Astrocyte (in vitro differentiated cells and primary cell): ENCODE measurements at places on chromosomes 1 and 21.

GRCh38 chr1:154733621-154734020 lies 125.6 kb upstream of the ADAR start:
- no peak for DNase-seq

DNA sequence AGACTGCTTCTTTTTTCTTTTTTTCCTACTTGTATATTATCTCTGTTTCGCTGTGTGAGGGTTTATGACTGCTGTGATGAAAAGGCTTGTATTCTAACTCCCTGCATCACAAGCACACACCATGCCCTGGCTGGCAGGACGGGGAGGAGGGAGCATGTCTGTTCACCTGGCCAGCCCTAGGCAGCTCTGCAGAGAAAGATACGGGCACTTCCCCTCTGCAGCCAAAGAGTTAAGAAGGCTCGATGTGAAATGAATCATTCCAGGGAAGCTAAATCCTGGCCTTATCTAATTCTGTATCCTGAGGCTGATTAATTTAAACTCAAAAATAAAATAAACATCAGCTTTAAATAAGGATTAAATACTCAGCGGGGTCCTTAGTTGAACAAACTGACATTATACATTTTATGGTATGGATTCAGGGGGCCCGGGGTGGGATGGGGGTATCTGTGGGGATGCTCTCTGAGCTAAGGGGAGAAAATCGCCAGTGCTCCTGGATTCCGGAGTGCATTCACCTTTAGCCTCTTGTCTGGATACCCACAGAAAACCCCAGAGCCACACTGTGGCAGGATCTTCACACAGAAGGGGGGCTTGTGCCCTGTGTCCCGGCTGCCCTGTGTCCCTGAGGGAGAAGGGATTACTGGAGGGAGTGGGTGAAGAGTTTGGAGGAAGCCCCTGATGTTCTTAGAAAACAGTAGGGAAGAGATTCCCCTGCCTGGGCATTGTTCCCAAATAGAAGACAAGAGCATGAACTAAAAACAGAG lies 321.5 kb downstream of the NPHP4 start:
- DNase-seq, result no peak

- DNase-seq, result no peak
Observed at GRCh38 chr1:6634371-6635052, 9.8 kb downstream of the THAP3 start.

DNA sequence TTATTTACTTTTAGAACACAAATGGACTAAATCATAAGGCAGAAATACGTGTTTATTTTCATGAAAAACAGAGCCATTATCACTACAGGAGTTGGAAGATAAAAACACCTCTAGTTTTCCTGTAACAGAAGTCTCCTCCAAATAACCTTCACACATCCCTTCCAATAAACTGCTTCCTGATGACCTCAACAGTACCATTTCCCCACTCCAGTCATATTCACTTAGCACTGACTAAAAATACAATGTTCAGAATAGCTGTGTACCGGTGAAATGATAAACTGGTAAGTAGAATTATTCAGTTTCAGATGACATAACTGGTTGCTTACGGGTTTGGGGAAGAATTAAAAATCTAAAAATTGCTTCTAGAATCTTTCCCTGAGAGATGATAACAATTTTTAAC lies 137.9 kb downstream of the DENND1B start:
- DNase-seq, result no peak

DNA sequence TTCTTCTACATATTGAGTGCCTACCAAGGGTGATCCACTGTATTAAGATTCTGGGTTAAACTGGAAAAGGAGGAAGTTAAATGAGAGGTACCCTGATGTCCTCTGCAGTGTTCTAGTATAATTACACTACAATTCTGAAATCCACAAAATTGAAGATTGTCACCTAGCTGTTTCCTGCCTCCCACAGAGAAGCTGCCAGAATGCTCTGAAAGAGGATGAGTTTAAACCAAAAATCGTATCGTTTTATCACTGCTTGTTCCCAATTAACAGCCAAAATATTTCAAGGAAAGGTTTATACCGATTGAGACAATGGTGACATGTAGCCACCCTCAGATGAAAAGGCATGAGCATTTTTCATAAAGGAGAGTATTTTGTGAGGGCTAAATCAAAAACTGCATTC lies 28.0 kb downstream of the TIAM1 start:
- DNase-seq, result no peak

DNA sequence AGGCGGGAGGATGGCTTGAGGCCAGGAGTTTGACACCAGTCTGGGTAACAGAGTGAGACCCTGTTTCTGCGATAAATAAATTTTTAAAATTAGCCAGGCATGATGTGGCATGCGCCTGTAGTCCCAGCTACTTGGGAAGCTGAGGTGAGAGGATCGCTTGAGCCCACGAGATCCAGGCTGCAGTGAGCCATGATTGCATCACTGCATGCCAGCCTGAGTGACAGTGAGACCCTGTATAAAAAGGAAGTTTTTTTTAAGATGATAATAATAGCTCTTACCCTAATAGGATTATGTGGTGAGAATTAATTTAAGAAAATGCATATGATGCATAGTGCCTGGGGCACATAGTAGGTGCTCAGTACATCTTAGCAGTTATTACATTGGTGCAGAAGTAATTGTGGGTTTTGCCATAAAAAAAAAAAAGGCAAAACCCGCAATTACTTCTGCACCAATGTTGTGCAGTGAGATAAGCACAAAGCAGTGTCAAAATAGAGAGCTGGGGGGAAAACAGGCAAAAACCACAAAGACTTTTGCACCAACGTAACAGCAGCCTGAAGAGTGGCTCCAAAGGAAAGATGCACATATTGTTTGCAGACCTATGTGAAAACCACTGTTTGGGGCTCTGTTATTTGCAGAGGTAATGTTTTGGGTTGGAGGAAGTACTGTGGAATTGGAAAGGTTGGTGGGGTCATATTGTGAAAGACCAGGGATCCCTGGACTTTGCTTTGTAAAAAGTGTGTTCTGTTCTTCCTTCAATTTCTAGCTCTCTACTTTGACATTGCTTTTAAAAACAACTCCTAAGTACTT lies 72.4 kb downstream of the PLXNA2 start:
- no peak for DNase-seq

DNA sequence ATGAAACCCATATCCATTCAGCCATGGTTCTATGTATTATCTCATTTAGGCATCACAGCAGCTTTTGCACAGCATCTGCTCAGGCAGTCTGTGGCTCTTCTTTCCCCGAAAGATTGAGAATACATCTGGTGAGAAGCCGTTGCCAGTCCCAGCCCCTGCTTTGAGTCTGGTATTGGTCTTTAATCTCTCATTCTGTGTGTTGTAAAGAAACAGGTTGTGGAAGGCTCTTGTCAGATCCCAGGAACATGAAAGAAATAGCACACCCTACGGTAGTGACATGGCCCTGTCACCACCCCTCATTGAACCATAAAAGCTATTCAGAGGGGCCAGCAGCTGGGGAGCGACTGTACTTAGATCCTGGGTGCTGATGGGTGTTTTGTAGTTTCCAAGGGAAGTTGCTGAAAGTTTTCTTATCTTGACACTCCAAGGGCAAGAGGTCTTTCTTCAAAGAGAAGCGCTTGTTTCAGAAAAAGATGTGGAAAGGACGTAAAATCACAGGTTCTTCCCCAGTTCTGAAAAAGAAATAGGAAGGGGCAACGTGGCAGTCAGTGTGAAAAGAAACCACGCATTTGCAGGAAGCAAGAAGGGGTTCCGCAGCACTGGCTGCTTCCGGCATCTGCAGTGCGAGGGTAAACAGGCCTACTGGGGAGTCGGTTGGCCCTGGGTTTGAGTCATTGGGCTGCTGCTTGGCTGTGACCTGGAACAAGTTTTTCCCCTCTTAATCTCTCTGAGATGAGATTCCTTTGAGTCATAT lies 145.0 kb downstream of the DHRS3 start:
- no peak for DNase-seq

GRCh38 chr1:39761557-39762260 lies 9.4 kb downstream of the OXCT2 start:
- DNase-seq, result no peak

GRCh38 chr1:145782272-145783099 lies 41.4 kb downstream of the RNF115 start:
- DNase-seq, result peak; percentile 95

DNA sequence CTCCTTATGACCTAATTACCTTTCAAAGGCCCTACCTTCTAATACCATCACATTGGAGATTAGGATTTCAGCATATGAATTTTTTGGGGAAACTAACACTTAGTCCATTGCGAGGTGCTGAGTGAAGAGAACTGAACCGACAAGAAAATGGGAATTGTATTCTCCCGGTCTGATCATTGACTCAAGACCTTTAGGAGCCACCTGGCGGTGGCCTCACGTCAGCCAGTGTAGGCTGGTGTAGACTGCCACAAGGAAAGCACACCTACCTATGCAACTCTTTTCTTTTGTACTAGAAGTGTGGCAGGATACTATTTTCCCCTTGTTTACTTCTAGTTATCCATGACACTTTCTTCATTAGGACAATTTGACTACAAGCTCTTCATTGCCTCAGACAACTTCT lies 333.5 kb upstream of the B3GALT2 start:
- no peak for DNase-seq

- no peak for DNase-seq
Observed at GRCh38 chr1:39672551-39672947, 642 bp upstream of the NT5C1A start.

- DNase-seq, result no peak
Observed at GRCh38 chr1:57683037-57683942, 259.4 kb upstream of the DAB1 start.

GRCh38 chr1:98458511-98459485 lies 202.7 kb upstream of the SNX7 start:
- DNase-seq, result no peak

GRCh38 chr1:94072840-94073522 lies 48.0 kb downstream of the ABCA4 start:
- no peak for DNase-seq

DNA sequence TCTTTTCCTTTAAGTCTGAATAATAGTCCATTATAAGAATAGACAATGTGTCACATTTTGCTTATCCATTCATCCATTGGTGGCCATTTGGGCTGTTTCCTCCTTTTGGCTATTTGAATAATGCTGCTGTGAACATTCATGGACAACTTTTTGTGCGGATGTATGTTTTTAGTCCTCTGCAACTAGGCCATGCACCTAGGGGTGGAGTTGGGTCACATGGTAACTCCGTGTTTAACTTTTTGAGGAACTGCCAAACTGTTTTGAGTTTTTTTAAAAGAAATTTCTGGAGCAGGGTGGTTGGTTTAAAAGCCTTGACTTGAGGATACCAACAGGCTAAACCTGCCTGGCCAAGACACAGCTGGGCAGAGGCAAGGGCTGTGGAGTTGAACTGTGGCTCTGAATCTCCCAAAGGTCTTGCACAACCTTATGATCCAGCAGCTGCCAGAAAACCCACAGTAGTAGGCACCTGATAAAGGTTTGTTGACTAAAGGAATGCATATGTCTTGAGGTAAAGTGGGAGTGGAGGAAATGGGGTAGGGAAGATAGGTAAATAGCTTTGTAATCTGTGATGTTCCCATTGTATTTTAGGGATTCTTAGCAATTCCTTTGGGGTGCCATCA lies 5.6 kb upstream of the RPTN start:
- no peak for DNase-seq

GRCh38 chr1:21298981-21299391 lies 8.7 kb upstream of the ECE1 start:
- DNase-seq, result no peak

DNA sequence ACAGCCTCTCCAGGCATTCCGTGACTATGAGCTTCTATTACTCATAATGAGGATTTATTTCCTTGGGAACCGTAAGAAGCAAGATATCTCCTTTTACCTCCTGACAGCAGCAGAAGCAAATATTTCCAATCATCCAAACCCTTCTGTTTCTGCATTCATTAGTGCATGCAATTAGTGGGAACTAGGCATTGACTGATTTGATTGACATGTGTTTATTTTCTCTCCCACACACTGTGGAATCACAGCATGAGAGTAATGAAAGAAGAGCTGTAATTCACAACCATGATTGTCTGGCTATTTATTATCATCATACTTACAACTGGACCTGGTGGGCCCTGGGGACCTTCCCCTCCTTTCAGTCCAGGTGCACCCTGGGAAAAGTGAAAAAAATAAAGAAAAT lies 146.8 kb downstream of the COL11A1 start:
- no peak for DNase-seq

DNA sequence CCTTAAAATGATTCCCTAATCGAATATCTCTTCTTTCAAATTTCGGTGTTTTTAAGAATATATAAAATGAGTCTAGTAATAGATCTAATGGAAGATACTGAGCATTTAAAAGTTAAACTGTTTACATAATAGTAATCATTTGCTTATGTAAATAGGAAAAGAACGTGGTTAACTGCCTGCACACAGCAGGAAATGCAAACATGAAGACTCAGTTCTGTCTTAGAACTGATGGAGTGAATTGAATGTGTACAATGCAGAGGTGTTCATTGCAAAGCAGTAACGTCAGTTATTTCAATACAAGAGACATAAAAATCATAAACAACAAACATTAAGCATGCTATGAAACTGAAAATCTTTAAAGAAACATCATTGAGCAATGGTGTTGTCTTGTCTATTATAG lies 359.4 kb upstream of the ADAMTS5 start:
- DNase-seq, result no peak

GRCh38 chr1:89546934-89547562 lies 22.4 kb downstream of the LRRC8B start:
- no peak for DNase-seq

DNA sequence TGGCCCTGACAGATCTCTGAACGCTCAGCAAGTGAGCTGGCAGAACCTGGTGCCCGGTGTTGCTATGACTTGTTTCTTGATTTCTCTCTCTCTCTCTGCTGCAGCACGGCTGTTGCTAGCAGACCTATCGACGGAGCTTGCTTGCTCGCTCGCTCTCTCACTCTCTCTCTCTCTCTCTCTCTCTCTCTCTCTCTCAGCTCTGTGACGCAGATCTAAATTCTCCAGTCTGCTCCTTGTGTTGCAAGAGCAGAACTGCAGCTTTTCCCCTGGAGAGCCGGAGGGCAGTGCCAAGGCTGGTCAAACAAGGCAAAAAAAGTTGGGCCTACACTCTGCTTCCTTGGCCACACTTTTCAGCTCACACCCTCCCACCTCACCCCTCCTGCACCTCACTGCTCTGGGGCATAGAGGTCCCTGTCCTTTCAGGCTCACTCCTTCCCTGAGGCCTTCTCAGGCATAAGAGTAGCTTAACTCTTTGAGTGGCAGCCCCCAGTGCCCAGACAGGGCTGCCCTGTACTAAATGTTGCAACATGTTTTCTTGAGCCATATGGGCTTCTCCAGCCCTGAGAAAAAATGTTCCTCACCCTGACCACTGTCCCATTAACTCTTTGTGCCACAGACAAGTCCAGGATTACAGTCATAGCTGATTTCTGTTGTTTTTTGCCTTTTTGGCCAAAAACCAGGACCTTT lies 72.2 kb downstream of the CD46 start:
- DNase-seq, result peak; percentile 97
